IMR-90 (cell line): ENCODE measurements at places on chromosomes 7 and 10. TPM values are rescaled to one million over a fixed set of nuclear protein-coding genes. Genes with fewer than 3 reads are reported as not detected.

TAS2R41 gene
- not detected in 2 replicates for total RNA-seq

ANKRD30A gene
- not detected in 2 replicates for total RNA-seq

CALCR gene
- not detected in 2 replicates for total RNA-seq

C10orf90 gene
- total RNA-seq = 0.18 TPM in 1 of 2 replicates, not detected in the other

HOXA11 gene
- total RNA-seq = not detected in 2 replicates

SMC3 gene
- total RNA-seq = 15.2 and 30.0 TPM in 2 replicates

DNA sequence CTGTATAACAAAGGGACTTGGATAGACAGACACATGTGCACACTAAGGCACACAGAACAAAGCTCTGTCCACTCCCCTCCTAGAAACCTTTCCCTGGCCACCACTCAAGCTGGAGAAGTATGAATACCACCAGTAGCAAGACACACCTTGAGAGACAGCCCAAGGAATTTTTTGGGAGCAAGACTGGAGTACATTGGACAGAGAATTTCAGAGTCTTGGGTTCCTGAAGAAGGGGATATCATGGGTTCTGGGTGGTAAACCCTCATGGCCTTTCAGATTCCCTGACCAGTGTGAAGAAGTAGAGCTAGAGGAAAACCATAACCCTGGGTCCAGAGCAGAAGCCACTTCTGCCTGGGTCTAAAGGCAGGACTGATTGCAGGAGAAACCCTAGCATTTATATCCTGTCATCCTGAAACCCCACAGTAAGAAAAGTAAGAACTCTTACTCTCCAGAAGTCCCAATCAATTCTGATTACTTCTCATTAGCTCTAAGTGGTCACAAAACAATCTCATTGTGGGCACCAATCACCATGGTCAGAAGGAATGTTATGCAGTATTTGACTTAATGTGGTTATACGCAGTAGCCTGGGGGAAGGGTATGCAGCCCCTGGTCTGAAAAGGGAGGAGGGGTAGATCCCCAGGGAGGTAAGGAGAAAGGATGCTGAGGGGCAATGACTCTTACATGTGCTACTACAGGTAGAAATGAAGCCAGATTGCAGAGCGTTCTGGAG lies 20.4 kb upstream of the MACC1 start:
- no peaks in the 10 kb centered on the region for H3K27me3 ChIP-seq
- H3K27ac ChIP-seq = no peak overlapping the region
- peaks cover 9% of the 10 kb centered on the region for H3K4me1 ChIP-seq
- no peaks in the 10 kb centered on the region for H3K36me3 ChIP-seq
- no peak for DNase-seq

DNA sequence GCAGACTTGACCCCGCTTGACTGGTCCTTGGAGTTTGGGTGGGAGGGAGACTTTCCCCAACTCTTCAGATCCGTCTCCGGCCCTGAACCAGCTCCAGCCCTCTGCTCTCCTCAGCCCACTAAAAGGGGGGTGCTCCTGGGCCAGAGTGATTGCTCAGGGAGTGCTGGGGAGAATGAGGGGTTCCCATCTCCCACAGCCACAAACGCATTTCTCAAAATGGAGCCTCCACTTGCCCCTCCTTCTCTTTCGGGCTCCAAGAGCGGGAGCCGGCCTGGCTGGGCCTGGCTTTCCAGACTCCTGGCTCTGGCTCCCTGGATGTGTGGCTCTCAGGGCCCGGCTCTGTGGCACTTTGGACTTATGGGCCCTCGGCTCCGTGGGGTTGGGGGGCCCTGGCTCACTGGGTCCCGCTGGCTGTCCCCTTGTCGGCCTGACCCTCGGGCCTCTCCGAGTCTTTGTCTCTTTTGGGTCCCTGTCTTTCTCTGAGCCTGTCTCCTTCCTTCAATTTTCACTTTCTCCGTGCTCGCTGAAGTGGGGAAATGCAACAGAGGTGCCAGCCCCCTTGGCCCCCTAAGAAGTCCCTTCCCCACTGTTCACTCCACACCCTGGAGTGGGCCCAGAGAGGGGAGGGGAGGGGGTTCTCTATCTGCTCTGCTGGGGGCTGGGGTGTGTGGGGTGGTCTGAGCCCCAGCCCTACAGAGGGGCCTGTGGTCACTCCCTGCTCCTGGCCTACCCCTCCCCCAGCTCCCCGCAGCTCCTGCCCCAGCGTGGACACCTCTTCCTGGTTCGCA lies 713 bp downstream of the LZTS2 start:
- H3K27me3 ChIP-seq = no peaks in the 10 kb centered on the region
- H3K4me1 ChIP-seq = peaks cover 25% of the 10 kb centered on the region
- H3K27ac ChIP-seq = peak overlapping the region; percentile 91
- peak overlapping the region; percentile 78 for H3K4me3 ChIP-seq

DNA sequence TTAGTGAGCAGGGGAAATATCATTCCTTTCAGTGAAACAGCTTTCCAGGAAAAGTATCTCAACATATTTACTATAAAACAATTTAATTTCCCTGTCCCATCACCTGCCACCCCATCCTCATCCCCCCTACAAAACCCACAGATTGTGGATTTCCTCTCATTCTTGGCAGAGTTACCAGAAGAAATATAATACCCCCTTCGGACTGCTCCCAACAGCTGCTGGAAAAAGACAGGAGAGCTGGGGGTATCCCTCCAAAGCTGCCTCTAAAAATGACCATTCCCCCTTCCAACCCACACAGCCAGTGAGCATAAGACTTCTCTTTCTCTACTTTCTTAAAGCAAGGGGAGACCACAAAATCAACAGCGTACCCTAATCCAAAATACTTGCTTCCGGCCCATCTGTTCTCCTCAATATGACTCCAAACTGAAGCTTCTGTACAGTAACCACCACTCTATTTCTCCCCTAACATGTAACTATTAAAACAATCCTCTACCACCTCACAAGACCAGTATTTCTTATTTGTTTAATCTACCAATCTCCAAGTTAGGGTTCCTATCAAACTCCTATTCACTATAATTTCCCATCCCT lies 7.8 kb downstream of the FBXW4 start:
- no peak overlapping the region for H3K4me3 ChIP-seq
- H3K36me3 ChIP-seq = peaks cover 2% of the 10 kb centered on the region; the same call in 1 of the 2 replicates
- no peak for DNase-seq
- H3K27ac ChIP-seq = no peak overlapping the region

DNA sequence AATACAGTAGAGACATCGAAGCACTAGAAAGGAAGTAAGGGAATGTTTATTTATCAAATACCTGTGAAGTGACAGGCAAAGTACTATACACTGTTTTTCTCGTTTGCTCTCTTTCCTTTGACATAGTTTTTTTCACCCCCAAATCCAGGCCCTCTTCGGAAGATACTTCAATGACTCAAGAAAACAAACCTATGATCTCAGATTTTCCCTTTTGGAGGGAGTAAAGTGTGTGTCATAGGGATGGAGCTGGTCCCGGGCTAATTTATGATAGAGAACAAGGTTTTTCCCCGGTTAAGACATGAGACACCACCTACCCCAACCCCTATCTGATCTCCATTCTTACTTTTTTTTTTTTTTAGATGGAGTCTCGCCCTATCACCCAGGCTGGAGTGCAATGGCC lies 61.7 kb downstream of the MAP3K8 start:
- H3K36me3 ChIP-seq = no peaks in the 10 kb centered on the region
- no peak overlapping the region for H3K4me3 ChIP-seq
- peaks cover 5% of the 10 kb centered on the region; the same call in 1 of the 2 replicates for H3K27me3 ChIP-seq
- H3K4me1 ChIP-seq = peaks cover 4% of the 10 kb centered on the region; the same call in 1 of the 2 replicates
- no peak overlapping the region for H3K27ac ChIP-seq

- H3K4me1 ChIP-seq = peaks cover 8% of the 10 kb centered on the region; the same call in 1 of the 2 replicates
- H3K27ac ChIP-seq = no peak overlapping the region
- H3K27me3 ChIP-seq = no peaks in the 10 kb centered on the region
- H3K36me3 ChIP-seq = no peaks in the 10 kb centered on the region
Measured at GRCh38 chr7:106795877-106796231, 69.2 kb upstream of the PIK3CG start.

- no peaks in the 10 kb centered on the region for H3K27me3 ChIP-seq
- H3K27ac ChIP-seq = peak overlapping the region; percentile 1; the same call in 1 of the 2 replicates
- peak overlapping the region; percentile 35 for H3K4me3 ChIP-seq
- DNase-seq = peak; percentile 92
Measured at GRCh38 chr10:15084502-15084922, 4.1 kb downstream of the ACBD7 start.

- no peak for DNase-seq
- H3K4me3 ChIP-seq = no peak overlapping the region
- H3K4me1 ChIP-seq = no peaks in the 10 kb centered on the region
- H3K27ac ChIP-seq = no peak overlapping the region
Measured at GRCh38 chr7:24991353-24991752, 11.4 kb upstream of the OSBPL3 start.

DNA sequence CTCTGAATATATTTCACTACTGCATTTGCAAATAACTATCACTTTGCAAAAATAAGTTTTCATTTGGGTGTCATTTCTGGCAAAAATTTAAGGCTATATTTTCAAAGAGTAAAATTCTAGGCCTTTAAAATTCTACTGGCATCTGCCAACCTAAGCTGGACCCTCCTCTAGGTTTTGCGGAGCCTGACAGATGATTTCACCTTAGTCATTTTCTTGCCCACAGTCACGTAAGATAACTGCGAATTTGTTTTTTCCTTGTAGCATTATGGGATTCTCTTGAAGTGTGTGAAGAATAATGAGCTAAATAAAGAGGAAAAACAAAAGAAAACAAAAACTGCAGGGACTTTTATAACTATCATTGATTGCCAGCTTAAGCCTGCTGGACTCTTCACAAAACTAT lies 7.8 kb downstream of the MEOX2 start:
- no peaks in the 10 kb centered on the region for H3K36me3 ChIP-seq
- H3K4me1 ChIP-seq = no peaks in the 10 kb centered on the region
- no peak overlapping the region for H3K27ac ChIP-seq
- no peak for DNase-seq
- H3K4me3 ChIP-seq = no peak overlapping the region

DNA sequence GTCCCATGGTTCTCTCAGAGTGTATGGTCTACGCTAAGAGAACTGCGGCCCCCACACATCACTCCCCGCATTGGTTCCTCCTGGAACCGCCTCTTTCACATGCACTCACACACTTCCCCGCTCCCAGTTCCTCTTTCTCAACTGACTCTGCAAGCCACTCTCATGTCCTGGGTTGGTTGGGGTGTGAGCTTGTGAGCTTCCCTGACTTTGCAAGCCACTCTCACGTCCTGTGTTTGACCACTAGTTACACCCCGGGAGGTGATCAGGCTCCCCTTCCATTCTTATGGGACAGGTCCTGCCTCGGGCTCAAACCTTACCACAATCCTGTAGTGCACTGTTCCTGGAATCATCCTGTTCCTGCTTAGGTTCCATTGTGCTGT lies 105.0 kb downstream of the TRIM24 start:
- no peak for DNase-seq
- no peaks in the 10 kb centered on the region for H3K4me1 ChIP-seq
- peaks cover 34% of the 10 kb centered on the region for H3K36me3 ChIP-seq
- no peaks in the 10 kb centered on the region for H3K27me3 ChIP-seq

- peaks cover 10% of the 10 kb centered on the region for H3K4me1 ChIP-seq
- no peak overlapping the region for H3K27ac ChIP-seq
- H3K36me3 ChIP-seq = peaks cover 38% of the 10 kb centered on the region
- no peak for DNase-seq
- no peaks in the 10 kb centered on the region for H3K27me3 ChIP-seq
Measured at GRCh38 chr10:73855413-73855812, 18.9 kb downstream of the CAMK2G start.

DNA sequence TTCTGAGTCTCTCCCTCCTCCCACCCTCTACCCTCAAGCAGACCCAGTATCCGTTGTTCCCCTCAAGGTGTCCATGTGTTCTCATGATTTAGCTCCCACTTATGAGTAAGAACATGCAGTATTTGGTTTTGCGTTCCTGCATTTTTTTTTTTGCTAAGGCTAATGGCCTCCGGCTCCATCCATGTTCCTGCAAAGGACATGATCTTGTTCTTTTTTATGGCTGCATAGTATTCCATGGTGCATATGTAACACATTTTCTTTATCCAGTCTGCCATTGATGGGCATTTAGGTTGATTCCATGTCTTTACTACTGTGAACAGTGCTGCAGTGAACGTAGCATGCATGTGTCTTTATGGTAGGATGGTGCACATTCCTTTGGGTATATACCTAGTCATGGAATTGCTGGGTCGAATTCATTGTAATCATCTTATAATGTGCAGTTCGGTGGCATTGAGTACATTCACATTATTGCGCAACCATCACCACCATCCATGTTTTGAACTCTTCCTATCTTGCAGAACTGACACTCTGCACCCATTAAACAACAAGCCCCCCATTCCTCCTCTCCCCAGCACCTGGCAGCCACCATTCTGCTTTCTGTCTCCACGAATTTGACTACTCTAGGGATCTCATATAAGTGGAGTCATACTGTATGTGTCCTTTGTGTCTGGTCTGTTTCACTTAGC lies 125.5 kb downstream of the CAMK1D start:
- H3K27ac ChIP-seq = no peak overlapping the region
- H3K4me3 ChIP-seq = no peak overlapping the region
- H3K4me1 ChIP-seq = no peaks in the 10 kb centered on the region
- no peaks in the 10 kb centered on the region for H3K27me3 ChIP-seq

DNA sequence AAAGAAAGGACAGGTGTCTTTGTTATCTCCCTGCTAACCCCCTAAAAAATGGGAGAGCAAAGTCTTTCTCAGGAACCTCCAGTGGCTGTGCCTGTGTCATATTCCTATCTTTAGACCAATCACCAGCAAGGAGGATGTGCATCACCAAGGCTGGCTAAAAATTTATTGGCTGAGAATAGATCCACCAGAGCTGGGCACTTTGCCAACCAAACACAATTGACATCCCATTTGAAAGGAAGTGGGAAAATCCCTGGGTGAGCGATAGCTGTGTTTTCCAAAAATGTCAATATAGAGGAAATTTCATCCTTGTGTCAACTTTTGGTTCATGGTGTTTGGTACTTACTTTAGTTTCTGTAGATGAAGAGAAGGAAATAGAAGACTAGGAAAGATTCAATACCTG lies 13.1 kb upstream of the GPR141 start:
- H3K4me3 ChIP-seq = no peak overlapping the region
- no peaks in the 10 kb centered on the region for H3K27me3 ChIP-seq
- H3K36me3 ChIP-seq = no peaks in the 10 kb centered on the region
- no peaks in the 10 kb centered on the region for H3K4me1 ChIP-seq
- H3K27ac ChIP-seq = no peak overlapping the region
- no peak for DNase-seq
